ENCODE measurements at places on chromosomes 1 and 21.

DNA sequence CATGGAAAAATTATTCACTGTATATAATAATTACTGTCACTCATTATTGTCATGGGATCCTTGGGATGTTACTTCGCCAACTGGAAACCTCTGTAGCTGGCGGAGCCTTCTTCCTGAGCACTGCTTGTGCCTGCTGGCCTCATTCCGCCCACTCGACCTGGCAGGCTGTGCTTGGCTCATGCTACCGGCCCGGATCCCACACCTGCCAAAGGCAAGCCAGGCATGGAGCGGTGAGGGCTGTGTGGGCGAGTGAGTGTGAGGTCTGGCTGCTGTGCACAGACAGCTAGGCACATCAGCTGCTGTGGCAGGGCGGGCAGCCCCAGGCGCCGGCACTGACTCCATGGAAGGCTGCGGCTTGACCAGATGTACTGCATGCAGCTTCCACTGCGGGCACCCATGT is 78.4 kb downstream of the DISP1 start:
- no peak for DNase-seq

DNA sequence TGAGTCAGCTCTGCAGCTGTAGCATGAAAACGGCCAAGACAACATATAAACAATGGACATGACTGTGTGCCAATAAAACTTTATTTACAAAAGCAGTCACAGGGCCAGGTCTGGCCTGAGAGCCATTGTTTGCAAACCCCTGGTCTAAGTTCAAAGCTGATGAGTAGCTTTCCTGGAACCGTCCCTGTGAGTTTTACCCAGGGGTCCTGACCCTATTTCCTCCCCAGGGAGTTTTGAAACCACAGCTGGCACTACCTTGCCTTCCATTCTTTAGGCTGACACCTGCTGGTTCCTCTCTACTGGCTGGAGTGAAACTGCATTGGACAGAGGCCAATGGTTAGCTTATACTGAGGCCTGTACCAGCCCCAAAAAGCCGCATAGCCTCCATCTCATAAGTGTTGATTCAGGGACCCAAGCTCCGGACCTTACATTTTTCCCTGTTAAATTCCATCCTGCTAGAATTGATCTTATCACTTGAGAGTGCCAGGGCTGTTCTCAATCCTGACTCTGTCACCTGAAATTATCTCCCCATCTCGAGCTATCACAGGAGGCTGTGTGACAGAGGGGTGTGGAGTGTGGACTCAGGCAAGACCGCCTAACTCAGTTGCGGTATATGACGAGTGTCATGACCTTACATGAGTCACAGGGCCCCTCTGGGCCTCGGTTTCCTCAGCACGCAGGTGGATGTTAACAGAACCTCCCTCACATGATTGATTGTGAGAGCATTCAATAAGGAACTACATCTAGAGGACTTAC is 343.6 kb downstream of the NPHP4 start:
- no peak for DNase-seq

DNA sequence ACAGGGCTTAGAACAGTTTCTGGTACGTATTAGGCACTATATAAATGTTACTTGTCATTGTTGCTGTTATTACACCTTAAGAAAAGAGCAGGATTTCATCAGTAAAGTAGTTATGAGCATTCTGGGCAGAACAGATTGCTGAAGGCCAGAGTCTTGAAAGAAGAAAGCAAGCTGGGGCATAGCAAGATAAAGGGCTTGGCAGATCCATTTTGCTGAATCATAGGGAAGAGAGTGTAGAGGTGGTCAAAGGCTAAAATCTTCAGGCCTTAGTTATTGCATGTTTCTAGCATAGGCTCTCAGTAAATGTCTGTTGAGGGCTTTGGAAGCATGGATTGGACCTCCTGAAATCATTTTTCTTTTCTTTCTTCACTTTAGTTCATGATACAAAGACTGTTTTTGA is 67.5 kb downstream of the PLA2G4A start:
- no peak for DNase-seq

DNA sequence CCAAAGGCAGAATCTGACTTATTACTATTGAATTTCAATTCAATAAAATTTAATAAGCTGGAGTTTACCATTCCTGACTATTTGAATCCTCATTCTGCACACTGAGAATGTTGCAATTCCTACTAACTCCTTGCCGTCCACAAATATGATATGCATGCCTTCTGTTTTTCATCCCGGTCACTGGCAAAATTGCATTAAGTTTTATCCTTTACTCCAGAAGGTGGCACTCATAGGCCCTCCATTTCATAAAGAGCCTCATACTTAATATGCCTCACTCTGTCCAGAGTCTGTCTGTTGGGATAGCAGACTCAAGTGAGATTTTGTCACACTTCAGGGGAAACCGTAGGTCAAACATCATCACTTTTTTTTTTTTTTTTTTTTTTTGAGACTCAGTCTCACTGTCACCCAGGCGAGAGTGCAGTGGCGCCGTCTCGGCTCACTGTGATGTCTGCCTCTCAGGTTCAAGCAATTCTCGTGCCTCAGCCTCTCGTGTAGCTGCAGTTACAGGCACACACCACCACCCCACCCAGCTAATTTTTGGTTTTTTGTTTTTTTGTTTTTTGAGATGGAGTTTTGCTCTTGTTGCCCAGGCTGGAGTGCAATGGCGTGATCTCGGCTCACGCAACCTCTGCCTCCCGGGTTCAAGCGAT is 27.3 kb downstream of the F11R start:
- DNase-seq, result no peak

- DNase-seq, result no peak
Measured at GRCh38 chr1:93578433-93578830, 103.2 kb downstream of the BCAR3 start.

- DNase-seq, result no peak
Measured at GRCh38 chr1:185813401-185813979, 79.3 kb downstream of the HMCN1 start.

- no peak for DNase-seq
Measured at GRCh38 chr21:26637201-26637745, 64.2 kb upstream of the CYYR1 start.

- no peak for DNase-seq
Measured at GRCh38 chr1:29698626-29699025, 462.3 kb downstream of the PTPRU start.

GRCh38 chr1:237713916-237714315 is 176.8 kb downstream of the ZP4 start:
- DNase-seq, result no peak

DNA sequence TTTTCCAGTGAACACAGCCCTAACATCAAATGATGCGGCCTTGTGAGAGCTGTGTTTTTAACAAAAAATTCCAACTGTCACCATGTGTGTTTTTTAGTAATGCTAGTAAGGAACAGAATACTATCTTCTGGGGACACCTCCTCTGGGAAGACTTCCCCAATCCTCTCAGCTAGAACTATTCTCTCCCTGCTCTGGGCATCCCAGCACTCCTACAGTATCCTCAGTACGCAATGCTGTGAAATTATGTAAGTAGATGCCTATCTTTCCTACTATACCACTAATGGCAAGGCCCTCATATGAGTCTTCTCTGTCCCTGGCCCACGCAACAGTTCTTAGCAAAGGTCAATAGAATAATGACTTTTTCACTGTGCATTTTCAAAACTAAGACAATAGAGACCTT is 19.5 kb upstream of the TTC39A start:
- no peak for DNase-seq

DNA sequence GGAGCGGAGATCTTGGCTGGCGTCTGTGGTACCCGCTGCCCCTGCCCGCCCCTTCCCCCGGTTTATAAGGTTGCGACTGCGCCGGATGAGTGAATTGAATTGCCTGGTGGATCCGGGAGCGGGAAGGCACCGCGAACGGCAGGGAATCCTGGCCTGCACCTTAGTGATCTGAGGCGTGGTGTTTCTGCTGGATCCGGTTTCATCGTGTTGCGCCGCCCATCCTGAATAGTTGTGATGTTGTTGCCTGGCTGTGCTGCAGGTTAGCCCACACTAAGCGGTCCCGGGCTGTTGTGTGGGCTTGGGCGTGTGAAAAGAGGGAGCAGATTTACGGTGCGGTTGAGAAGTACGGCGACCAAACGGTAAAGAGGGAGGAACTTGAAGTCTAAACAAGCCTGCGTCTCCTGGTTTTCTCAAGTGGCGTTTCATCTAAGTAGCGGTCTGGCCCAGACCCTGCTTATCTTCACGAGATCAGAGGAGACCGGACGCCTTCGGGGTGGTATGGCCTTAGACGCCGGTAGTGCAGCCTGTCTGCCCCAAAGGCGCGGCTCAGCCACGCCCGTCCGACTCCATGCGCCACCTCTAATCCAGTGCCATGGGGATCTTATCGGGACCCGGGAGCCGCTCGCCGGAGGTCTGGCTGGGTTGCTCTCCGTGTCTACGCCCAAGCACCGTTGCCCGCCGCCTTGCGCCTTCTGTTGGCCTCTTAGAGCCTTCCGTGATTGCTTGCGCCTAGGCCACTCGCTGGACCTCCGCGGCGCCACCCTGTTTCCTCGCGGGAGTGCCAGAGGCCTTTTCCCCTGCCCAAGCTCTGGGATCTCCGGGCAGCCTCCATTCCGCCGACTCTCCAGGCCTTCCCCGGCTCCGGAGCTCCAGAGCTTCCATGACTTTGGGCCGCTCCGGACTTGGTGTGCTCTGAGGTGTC is 87.5 kb upstream of the RHOU start:
- DNase-seq, result no peak

- DNase-seq, result no peak
Measured at GRCh38 chr21:43937891-43938309, 72.9 kb downstream of the AGPAT3 start.

DNA sequence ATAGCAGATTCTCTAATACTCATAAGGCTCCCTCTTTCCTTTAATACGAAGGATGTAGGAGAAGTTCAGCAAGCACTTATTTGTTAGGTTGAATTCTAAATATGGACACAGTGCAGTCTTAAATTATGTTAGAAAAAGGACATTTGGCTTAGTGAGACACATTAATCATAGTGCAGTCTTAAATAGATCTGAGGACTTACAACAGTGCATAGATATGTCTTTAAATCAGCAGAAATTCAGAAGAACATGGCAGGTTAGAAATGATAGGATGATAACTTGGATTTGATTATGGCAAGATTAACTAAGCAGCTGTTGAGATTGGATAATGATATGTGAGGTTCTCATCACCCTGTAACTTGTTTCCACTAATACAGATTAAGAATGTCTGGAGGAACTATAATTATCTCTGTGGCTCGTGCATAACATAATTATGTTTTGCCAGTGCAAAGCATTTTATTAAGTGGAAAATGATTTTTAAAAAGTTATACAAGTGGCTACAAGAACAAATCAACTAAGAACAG is 485.9 kb downstream of the USP25 start:
- no peak for DNase-seq

DNA sequence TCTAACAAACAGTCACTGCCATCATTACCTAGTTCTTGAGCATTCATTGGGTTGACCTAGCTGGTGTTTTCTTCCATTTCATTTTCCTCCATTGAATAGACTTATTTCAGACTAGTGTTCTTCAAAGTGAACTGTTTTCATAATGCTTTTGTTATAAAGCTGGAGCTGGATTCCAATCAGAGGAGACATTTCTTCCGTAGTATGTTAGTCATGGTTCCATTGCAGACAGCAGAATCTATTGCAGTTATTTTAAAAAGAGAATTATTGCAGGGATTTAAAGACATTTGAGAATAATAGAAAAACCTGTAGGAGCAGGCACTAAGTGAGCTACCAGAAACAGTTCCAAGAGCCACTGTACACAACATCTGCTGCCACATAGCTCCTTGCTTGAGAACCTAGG is 50.0 kb downstream of the HHAT start:
- DNase-seq, result no peak

- no peak for DNase-seq
Measured at GRCh38 chr1:51738681-51739080, 121.8 kb downstream of the OSBPL9 start.

GRCh38 chr1:193077991-193078390 is 18.6 kb downstream of the RO60 start:
- no peak for DNase-seq

DNA sequence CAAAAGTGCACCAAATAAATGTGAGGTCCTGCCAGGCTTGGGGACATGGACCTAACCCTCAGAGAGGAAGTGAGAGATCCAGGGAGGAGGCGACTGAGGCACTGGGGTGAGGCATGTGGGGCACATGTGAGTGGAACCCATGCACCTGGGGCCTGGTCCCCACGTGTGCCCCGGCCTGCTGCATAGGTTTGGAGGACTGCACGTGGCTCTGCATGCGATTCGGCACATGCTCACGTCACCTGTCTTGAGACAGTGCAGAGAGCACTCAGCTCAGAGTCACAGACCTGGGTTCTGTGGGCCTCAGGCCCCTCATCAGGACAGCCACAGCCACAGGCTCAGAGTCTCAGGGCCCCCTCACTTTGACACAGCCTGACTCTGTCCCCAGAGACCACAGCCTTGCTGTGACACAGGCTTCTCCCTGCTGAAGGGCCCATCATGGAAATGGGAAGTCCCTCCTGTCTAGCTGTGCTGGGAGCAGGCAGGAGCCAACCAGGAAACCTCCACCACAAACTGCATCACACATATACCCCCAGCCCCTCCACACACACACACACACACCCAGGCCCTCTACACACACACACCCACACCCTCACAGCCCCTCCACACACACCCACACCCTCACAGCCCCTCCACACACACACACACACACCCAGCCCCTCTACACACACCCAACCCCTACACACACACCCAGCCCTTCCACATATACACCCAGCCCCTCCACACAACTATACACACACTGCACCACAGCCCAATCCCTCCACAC is 48.2 kb downstream of the SLC9A1 start:
- DNase-seq, result no peak

DNA sequence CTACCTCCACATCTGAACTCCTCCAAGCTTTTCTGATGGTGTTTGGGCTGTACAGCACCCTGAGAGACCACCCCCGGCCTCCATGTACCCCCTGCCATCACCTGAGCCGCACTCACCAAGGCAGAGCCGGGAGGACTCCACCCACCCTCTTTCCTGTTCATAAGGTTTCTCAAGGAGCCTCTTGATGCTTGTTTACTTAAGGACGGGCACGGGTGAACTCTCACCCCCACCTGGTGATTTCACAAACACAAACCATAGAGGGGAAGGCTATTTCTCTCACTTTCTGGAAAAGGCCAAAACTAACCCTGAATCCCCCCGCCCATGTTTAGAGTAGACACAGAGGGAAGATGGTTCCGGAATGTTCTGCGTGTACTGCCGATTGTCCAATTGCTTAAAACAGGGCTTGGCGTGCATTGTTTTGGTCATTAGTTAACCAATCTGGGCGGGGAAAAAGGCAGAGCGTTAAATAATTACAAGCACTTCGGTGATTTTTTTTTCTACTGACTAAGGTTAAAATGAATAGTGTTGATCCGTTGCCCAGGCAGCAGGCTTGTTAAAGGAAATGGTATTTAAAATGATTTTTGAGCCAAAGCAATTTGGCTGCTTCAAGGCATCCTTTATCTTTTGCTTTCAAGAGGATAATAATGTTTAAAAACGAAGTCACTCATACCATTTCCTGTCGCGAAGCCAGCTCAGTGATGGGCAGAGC is 279.8 kb upstream of the VAMP3 start:
- no peak for DNase-seq

DNA sequence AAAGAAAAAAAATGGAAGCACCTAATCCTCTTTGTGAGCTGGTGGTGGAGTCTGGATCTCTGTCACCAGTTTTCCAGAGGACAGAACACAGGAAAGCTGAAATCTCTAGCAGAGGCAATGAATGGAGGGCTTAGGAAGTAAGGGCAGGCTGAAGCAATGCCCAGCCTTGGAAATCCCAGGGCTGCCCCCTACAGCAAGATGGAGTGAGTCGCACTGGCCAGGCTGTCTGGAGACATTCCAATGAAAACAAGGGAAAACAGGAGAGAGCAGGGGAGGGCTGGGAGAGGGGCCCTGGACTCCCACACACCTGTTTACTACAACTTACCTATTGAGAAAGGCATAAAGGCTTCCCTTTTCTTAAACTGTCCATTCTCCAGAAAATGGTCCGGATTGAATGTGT is 25.9 kb downstream of the CYP2J2 start:
- DNase-seq, result no peak

Data from stimulated activated CD8-positive, alpha-beta memory T cell treated with anti-CD3 and anti-CD28 coated beads, Interleukin-4, amount 100 ng/mL, for 1 hour (primary cell).